ENCODE measurements at places on chromosomes 2 and 18. TPM values are rescaled to one million over a fixed set of nuclear protein-coding genes. Genes with fewer than 3 reads are reported as not detected.

ARHGAP15 gene
- not detected for total RNA-seq

DNA sequence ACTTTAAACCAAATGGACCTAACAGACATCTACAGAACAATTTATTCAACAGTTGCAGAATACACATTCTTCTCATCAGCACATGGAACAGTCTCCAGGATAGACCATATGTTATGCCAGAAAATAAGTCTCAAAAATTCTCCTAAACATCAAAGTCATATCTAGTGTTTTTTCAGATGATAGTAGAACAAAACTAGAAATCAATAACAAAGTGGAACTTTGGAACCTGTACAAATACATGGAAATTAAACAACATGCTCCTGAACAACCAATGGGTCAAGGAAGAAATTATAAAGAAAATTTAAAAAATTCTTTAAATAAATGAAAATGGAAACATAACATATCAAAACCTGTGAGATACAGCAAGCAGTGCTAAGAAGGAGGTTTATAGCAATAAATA lies 194.1 kb upstream of the SIX2 start:
- no peak for DNase-seq

HJURP gene
- total RNA-seq, result 56.6 TPM

DNA sequence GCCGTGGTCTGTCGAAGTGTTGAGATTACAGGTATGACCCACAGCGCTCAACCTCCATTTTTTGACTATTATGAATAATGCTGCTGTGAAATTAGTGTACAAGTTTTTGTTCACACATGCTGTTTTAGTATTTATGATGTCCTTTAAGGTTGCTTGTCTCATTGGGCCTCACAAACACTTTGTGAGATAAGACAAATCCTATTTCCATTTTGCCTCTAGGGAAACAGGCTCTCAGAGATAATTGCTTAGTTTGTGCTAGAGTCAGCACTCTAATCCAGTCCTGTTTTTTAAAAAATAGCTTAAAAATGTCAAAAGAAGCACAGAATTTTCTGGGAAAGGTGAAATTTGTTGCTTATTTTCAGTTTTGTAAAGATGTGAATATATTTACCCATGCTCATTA lies 43.3 kb upstream of the CUL3 start:
- no peak for DNase-seq

SPR gene
- 10.7 TPM for total RNA-seq

CNGA3 gene
- total RNA-seq, result not detected

TBR1 gene
- total RNA-seq, result not detected

- DNase-seq, result no peak
These were observed 119.8 kb downstream of the PRKCE start for GRCh38 chr2:45771261-45771660.

DNA sequence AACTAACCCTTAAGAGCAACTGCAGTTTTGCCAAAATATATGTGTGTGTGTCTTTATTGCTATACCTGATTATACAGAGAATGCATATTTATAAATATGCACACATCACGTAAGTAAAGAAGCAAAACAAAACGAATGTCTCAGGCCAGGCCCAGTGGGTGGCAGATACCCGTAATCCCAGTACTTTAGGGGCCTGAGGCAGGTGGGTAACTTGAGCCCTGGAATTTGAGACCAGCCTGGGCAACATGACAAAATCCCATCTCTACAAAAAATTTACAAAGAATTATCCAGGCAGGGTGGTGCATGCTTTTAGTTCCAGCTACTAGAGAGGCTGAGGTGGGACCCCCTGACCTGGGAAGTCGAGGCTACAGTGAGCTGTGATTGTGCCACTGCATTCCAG lies 745.3 kb downstream of the SATB2 start:
- no peak for DNase-seq

GRCh38 chr2:110818767-110819481 lies 86.6 kb downstream of the ACOXL start:
- peak; percentile 29 for DNase-seq

GRCh38 chr2:196362973-196363549 lies 191.7 kb upstream of the STK17B start:
- no peak for DNase-seq

DNA sequence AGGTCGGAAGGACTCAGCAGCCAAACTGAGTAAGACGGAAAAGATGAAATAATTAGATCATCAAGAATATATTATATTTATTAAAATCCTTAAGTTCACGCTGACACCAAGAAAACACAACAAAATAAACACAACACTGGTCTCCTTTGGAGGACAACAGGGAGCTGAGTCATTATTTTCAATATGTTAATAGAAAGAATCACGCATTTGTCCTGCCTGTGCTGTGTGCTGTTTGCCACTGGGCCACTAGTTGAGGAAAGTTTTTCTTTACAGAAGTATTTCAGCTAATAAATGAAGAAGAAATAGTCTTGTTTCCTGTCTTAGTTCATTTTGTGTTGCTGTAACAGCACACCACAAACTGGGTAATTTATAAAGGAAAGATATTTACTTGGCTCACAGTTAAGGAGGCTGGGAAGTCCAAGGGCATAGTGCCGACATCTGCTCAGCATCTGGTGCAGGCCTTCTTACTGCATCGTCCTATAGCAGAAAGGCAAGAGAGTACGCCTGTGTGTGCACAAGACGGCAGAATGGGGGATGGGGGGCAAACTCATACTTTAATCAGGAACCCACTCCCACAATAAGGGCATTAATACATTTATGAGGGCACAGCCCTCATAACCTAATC lies 88.0 kb downstream of the TCF7L1 start:
- no peak for DNase-seq

- DNase-seq, result peak; percentile 53
These were observed 22.6 kb upstream of the BCL2 start for GRCh38 chr18:63342206-63342605.

- DNase-seq, result no peak
These were observed 53.4 kb downstream of the ATIC start for GRCh38 chr2:215365184-215365658.

GRCh38 chr18:66252703-66253102 lies 351.2 kb downstream of the CDH19 start:
- DNase-seq, result no peak

DNA sequence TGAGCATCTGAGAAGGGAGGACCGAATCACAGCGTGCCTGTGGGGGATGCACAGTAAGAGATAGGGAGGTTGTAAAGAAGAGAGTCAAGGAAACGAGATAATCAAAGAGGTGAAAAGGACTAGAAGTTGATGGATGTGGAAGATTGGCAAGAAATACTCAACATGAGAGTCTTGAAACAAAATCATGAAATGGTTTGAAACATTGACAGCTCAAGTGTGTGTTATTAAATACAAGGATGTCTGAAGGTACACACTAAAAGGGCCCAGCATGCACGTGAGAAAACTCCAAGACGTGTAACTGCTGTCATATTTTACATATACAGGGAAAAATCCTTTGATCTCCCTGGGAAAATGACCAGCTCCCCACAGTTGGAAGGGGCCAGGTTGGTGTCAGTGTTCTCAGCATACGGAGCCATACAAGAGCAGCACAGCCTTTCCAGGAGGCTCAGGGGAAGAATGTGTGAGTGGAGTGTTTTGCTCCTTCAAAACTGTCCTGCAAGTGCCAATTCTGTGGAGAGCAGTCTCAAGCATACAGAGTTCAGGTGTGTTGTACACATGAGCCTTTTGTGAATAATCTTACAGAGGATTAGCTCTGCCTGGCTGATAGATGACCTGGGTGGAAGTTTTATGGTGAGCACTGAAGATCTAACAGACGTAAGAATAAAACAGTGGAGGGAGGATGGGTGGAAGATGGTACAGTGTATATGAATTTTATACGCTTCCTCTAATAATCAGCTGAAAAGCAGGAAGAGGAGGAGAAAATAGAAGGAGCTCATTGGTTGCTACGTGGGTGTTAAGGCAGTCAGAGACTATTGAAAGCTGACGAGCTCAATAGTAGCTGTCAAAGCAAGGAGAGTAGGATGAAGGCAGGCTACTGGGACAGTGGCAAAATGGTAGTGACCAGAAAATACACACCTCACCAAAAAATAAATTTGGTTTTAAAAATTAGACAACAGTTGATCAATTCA lies 126.8 kb downstream of the ATP9B start:
- DNase-seq, result no peak

CDH7 gene
- 1.5 TPM for total RNA-seq

DNA sequence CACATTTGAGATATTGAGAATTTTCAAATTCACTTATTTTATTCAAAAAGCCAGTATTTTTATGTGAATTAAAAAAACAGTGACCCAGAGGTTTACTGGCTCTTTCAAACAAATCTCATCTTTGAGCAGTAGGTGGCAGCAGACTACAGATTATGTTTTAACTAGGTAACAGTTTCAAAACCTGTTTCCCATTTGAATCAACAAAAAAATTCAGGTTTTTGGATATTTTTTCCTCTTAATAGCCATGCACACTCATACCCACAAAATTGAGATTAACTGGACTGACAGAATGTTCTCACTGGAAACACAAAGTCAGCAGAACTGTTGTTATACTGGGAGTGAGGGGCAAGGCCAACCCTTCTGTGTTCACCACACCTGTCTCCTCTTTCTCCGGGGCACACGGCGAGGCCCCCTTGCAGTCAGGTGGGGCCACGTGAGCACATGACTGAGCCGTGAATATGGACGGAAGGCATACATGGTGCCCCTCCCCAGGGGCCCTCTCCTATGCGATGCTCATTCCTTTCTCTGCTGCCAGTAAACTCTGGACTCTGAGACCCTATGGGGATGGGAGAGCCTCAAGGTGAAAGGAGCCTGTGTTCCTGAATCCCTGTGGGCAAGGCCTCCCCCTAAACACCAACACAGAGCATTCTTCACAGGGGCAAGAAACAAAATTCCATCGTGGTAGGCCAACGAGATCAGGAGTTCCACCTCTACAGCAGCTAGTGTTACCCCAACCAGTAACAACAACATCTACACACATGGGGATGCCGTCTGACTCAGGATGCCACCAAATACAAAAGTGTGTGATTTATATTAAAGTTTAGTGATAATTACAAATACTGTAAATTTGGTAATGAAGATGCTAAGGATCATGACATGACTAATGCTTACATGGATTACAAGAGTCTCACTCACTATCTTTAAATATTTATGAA lies 80.4 kb downstream of the LPIN2 start:
- no peak for DNase-seq

GRCh38 chr2:50789741-50790140 lies 242.2 kb downstream of the NRXN1 start:
- no peak for DNase-seq

DNA sequence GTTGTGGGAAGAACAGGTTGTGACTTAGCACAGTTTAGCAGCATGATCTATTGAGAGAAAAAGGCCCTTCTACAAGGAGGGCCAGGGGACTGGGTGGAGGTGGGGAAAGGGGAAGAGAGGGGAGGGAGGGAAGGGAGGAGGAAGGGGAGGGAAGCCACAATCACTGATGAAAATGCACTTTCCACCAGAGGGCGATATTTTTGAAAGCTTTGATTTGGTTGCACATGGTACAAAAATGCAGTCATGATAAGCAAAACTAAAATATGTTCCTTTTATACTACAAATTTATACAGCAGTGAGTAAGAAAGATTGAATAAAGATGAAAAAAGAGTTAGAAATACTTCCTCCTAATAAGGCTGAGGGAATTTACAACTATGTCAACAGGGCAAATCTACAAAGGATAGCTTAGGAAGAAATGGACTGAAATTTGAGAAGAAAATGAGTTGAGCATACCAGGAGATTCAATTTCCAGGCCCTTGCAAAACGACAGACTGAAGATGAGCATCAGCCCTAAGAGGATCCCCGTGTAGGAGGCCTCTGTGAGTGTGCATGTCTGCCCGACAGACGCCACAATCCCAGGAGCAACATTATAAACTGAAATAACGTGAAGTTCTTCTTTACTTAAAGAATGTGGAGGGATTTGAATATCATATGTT lies 17.2 kb downstream of the SH3YL1 start:
- no peak for DNase-seq

DNA sequence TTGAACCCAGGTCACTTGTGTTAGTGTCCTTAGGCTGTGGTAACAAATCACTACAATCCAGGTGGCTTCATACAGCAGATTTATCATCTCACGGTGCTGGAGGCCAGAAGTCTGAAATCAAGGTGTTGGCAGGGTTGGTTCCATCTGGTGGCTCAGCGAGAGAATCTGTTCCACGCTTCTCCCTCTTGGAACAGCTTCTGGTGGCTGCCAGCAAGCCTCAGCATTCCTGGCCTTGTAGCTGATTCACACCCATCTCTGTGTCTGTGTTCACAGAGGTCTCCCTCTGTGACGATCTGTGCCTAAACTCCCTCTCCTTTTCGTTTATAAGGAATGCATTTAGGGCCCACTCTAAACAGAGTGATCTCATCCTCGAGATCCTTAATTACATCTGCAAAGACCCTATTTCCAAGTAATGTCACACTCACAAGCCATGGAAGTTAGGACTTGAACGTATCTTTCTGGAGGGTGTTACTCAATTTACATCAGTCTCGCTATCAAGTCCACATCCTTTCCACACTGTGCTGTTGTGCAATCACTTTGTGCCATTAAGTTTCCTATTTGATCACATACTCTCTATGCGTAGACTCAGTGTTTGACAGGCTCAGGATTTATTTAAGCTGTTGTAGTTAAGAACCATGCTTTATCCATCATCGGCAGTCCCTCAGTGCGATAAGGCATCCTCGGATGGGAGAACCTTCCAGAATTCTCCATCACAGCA lies 164.4 kb downstream of the SOCS6 start:
- DNase-seq, result no peak

All from H1 (cell line).